Fibroblast of mammary gland (primary cell): ENCODE measurements at places on chromosomes 6 and 20.
A peak's percentile ranks its signal among the peaks of the same experiment; 100 is the strongest.

- DNase-seq = peak; percentile 92
These were observed 45.8 kb upstream of the ARID1B start for GRCh38 chr6:156731396-156731795.

DNA sequence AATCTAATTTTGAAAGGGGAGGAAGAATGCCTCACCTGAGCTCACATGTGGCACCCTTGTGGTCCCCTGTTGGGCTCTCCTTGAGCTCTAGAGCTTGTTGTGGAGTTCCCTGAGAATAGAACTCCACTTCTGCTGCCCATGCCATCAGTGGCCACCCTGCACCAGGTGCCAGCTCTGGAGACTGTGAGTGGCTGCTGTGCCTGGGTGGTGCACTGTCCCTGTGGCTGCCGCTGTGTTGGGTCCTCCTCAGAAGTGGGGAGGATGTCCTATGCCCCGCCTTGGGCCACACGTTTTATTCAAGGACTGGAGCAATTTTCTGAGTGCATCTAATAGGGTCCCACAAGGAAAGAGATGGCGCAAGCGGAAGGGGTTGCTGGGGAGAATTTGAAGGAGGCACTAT is 67.9 kb upstream of the MAP3K7 start:
- DNase-seq = no peak

- peak; percentile 28 for DNase-seq
These were observed 91.9 kb downstream of the FLRT3 start for GRCh38 chr20:14245368-14245970.

DNA sequence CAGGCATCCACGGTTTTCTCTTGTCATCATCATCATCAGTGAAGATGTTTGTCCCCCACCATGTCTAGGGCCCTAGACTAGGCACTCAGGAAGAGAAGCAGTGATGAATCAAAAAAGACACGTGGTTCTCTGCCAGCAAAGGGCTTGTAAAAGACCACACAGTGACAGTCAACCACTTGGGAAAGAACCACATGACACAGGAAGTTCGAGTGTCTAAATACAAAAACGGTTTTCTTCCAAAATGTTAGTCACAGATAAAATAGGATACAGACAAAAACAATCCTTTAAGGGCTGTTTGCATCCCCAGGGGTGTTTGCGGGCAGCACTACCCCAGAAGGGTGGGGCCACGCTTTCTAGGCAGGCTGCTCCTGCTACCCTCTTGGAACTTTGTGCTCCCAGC is 356.8 kb upstream of the AGPAT4 start:
- peak; percentile 61 for DNase-seq

DNA sequence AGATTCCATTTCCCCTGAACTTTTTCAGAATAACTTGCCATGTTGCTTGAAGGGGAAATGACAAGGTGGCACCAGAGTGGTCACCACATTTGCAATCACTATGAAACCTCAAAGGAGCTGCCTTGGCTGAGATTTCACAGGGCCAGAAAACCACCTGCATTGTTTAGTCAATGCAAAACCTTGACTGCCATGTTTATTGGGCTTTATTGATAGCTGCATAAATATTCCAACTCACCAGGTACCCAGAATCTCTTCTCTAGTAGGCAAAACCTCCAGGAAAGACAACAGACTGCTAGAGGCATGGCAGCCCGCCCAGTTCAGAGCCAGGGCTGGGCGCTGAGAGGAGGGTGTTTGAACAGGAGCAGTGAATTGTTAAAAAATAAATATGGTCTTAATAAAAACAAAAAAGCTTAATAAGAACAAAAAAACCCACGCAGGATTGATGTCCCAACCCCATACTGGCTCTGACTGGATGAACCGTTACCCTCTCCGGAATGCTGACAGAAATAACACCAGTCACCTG is 375.6 kb downstream of the ZFAND3 start:
- DNase-seq = no peak

GRCh38 chr20:63698739-63699465 is 2.5 kb downstream of the TNFRSF6B start:
- peak; percentile 91 for DNase-seq

DNA sequence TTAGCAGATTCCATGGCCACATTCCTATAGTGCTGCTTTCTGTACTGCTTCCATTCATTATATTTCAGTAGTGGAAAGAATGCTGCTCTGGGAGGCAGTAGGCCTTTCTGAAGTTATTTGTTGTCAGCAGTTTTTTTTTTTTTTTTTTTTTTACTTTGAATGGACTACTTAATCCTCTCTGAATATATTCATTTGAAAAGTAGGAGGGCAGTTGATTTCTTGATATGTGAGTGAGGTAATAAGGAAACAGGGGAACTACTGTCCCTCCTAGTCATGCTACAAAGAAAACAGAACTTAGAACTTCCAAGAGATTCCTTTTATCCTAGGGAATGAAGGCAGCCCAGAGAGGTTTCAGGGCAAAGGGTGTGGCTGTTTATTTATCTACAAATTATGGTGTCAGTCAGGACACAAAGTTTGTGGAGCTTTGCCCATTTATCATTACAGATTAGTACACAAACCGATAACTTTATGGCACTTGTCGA is 155.9 kb downstream of the JARID2 start:
- DNase-seq = no peak

GRCh38 chr20:53352727-53353440 is 240.8 kb downstream of the ZNF217 start:
- DNase-seq = peak; percentile 4

DNA sequence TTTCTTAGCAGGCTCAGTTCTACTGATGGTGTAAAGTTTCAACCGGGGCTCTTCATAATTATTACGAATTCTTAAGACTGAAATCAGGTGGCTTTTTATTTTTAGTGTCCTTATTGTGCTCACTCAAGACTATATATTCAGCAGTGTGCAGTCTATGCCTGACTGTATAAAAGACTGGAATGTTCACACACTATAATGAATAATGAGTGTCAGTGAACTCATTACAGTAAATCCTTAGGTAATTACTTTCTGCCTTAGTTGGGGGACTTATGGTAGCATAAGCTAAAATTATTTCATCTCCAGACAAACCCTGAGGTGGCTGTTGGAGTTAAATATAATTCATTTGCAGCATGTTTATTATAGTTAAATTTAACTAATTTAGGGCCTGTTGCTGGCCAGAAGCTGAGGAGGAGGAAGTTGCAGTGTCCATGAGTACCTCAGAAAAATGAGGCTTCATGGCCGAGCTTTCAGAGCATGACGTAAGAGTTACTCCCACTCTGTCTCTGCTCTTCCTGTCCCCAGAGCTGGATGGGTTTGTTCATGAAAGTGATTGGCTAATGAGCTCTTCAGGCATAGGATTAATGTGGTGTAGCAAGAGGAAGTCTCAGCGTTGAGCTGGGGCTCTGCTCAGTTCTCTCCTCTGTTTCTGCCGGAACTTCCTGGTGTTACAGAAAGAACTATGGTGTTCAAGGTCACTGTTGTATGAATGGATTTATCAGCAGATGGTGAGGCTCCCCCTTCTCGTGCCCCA is 335.7 kb downstream of the NRN1 start:
- DNase-seq = peak; percentile 79

- peak; percentile 78 for DNase-seq
These were observed 124.1 kb upstream of the DST start for GRCh38 chr6:56766806-56767178.

DNA sequence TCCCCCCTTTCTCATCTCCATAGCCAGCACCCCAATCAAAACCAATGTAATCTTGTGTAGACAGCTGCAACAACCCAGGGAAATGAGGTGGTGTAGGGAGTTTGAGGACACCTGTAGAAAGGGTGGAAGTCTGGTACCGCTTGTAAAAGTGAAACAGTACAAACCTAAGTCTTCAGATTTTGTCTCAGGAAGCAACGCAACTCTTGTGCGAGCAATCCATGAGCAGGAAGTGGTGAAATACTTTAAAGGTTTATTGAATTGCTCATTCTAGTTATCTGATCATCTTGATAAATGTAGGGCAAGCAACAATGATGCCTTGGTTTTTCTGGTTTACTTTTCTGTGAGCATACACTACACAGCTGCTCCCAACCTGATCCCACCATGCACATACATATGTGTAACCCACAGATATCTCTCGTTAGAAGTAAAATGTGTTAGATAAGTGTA is 71.1 kb upstream of the THEMIS start:
- DNase-seq = peak; percentile 30

- no peak for DNase-seq
These were observed 104.0 kb downstream of the GJA1 start for GRCh38 chr6:121539439-121539838.

GRCh38 chr6:3885262-3886036 is 36.3 kb downstream of the FAM50B start:
- DNase-seq = no peak

DNA sequence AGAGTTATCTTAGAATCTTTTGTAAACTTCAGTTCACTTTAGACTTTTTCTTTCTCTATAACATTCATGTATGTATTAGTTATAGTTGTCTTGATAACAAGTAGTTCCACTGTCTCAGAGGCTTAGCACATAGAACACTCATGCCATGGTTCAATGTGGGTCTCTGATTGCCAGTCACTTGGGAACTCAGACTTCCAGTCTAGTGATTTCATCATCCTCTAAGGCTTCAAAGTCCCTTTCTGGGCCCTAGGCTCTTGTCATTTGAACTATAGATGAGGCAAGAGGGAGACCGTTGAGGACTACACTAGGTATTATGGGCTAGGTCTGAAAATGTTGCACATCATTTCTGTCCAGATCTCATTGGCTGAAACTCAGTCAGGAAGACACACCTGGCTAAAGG is 8.4 kb upstream of the EEF1E1 start:
- no peak for DNase-seq

DNA sequence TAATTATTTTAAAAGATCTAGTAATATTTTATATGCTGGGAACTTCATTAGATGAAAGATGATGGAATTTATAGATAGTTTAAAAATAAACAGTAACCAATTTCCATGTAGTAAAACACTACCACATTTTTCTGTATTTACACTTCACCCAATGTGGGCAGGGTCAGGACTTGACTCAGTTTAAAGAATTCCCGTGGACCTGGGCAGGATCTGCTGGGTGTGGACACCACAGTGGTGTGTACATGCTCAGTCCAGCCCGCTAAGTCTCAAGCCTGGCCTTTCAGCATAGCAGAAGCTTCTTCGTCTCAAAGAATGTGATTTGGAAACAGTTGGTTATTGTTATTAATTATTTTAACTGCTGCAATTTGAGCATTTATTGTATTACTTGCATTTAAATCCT is 364.2 kb downstream of the SYNE1 start:
- peak; percentile 61 for DNase-seq

- DNase-seq = no peak
These were observed 17.9 kb downstream of the SOX4 start for GRCh38 chr6:21611485-21611884.

- peak; percentile 24 for DNase-seq
These were observed 44.2 kb downstream of the SNAI1 start for GRCh38 chr20:50026746-50027575.

DNA sequence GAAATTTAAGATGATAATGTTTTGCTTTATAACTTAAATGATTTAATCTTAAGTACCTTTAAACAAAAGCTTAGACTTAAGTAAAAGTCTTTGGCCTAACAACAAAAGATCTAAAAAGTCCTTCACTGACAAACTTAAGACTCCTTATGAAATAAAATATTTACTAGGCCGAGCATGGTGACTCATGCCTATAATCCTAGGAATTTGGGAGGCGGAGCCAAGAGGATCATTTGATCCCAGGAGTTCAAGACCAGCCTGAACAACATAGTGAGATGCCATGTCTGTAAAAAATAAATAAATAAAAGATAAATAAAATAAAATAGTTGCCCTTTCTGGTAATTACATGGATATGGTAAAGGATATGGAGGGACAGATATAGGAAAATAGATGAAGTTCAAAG is 12.4 kb downstream of the KATNA1 start:
- peak; percentile 51 for DNase-seq

GRCh38 chr6:169164986-169165385 is 88.7 kb downstream of the THBS2 start:
- no peak for DNase-seq

GRCh38 chr6:9766240-9766915 is 648.5 kb downstream of the TFAP2A start:
- peak; percentile 36 for DNase-seq

- DNase-seq = no peak
These were observed 5.3 kb upstream of the UBD start for GRCh38 chr6:29564875-29565274.

GRCh38 chr6:134809130-134809529 is 140.8 kb downstream of the ALDH8A1 start:
- DNase-seq = no peak

DNA sequence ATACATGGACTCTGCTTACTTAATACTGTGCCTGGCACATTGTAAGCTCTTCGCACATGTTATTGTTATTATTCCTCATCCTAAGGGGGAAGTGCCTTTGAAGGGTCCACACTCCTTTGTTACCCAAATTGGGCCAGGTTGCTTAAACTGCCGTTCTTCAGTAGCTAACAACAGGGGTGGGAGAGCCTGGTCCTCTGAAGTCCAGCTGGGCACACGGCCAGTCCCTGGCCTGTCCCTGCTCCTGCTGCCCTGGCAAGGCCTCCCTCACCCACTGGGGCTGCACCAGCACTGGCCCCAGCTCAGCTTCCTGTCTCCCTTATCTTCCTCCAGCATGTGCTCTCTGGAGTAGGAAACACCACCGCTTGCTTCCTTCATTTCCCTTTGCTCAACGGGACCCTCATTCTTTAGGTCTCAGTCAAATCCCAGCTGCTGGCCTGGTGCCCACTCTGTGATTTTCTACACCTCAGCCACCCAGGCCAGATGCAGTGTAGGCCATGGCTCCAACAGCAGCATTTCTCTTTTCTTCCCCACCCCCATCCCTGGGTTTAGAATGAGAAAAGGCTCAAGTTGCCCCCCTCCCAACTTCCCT is 5.5 kb upstream of the PROCR start:
- DNase-seq = no peak

GRCh38 chr20:11642866-11643265 is 274.8 kb upstream of the BTBD3 start:
- no peak for DNase-seq

GRCh38 chr6:157994125-157994795 is 12.6 kb downstream of the SYNJ2 start:
- no peak for DNase-seq

GRCh38 chr20:36441027-36441414 is 100.3 kb upstream of the MYL9 start:
- DNase-seq = no peak

GRCh38 chr6:138440758-138441357 is 36.8 kb downstream of the HEBP2 start:
- DNase-seq = no peak

GRCh38 chr6:106076139-106076538 is 10.0 kb upstream of the PRDM1 start:
- DNase-seq = no peak

DNA sequence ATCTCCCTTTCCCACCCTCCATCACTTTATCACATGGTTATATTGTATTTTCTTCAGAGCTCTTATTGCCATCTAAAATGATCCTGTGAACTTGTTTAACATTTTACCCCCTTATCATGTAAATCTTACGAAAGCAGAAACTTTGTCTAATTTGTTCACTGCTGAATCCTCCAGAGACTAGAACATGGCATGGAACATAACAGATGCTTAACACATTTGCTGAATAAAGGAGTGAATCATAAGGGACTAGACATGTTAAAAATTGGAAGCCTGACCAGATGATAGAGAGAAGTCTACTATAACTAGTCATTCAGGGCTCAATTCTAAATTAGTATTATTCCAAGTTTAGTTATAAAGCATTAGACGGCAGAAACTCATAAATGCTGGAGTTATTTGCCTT is 73.3 kb downstream of the MAN1A1 start:
- peak; percentile 83 for DNase-seq

GRCh38 chr6:112372226-112372806 is 25.2 kb downstream of the RFPL4B start:
- peak; percentile 68 for DNase-seq
